ENCODE measurements at places on chromosomes 5 and 9.

GRCh38 chr5:32984851-32985610, 273.9 kb downstream of the NPR3 start:
- no peak for DNase-seq

DNA sequence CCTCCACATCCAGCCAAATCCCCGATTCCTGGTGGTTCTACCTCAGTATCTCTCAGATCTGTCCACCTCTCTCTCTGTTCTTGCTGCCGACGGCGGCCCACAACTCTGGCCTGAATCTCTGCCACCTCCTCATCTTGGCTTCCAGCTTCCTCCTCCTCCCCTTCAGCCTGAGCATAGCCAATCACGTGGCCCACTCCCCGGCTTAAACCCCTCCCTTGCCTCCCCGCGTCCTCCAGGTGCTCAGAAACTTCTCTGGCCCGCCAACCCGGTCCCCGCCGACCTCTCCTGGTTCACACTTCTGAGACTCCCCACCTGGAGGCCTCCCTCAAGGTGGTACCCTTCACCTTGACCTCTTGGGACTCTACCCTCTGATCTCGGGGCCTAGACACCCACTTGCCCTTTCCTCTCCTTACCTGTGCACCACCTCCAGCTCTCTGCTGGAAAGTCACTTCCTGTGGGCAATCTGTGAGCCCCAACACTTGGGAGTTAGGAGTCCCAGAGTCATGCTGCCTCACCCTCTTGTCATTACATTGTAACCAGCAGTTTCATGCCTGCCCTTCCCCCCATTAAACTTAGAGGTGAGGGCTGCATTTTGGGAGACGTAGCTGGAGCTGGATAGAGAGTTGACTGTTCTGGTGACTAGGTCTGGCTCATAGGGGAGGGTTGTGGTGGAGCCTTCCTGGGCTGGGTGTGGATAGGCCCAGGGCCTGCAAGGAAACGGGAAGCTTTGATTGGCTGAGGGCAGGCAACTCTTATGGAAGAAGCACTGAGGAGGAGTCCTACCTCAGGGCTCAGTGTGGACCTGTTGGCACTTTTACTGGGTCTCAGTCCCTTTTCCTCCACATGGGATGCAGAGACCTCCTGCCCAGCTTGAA, 4.5 kb upstream of the SET start:
- no peak for DNase-seq

DNA sequence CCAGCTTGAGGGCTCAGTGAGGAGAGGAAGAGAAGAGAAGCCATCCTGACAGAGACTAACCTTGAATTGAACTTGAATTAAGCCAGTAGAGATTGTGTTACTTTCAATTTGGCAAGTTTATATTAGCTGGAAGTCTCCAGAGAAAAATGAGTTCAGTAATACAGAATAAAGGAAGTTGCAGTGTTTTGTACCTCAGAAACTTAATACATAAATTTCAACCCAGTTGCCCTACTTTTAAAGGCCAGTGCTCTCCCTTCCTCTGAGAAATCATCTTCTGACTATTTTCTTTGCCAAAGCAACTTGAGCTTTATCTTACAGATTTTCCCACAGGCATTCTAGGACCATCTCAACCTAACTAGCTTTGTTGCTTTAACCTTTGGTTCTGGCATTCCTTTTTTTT, 231.0 kb upstream of the GAS1 start:
- DNase-seq: no peak

DNA sequence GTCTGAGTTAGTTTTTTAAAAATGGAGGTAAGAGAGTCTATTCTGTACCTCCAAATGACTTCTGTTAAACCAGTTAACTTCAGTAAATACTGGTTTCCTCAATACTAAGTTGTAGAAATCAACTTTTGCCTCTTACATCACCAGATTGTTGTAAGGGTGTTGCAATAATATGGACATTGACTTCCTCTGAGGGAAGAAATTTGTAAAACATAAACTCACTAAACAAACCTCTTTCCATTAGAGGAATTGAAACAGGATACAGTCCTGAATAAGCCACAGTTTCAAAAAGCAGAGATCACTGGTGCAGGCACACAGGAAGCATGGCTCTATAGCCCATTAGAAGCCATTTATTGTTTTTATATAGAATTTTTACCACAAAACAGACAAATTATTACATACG, 32.7 kb upstream of the SLCO6A1 start:
- DNase-seq: no peak

DNA sequence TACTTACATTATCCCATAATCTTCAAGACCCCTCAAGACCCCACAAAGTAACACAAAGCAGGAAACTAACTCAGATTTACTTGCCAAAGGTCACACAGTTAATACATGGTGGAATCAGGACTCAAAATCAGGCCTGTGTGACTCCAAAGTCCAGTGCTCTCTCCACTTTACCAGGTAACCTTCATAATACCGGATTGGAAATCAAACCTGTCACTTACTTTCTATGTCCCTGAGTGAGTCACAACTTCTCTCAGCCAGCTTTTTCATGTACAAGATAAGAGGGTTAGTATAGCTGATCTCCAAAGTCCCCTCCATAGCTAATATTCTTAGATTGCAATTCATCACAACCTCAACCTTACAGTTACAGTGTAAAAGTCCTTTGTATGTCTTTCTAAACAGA, 17.1 kb downstream of the STRBP start:
- DNase-seq: no peak

- no peak for DNase-seq
Measured at GRCh38 chr9:16180546-16180945, 627.7 kb downstream of the CCDC171 start.

DNA sequence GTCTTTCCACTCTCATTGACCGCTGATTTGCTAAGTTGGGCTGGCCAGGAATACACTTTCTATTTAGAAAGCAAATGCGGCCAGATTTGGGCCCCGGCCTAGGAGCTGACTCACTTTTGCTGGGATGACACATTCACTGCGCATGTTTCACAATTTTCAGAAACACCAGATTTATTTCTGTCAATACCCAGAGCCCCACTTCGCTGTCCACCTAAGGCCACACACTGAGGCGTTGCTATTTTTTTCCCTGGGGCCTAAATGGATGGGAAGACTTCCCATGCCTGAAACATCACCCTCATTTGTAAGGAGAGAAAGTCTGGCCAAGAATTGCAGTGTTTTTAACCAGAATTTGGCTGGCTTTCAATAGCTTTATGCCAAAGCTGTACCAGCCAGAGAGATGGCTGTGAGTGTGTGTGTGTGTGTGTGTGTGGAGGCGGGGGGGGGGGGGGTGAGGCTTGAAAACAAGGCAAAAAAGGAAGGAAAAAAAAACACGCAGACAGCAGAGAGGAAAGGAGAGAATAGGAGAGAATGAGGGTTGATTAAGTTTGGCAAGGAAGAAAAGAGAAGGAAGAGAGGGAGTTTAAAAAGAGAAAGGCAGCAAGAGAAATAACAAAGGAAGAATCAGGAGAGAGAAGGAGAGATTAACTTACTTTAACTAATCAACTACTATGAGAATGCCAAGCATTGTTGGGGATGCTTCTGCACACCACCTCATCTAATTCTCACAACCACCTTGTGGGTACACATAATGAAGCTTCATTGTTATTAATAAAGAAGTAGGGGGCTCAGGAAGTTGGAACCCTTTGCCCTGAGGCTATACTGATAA, 261.4 kb upstream of the KLF4 start:
- no peak for DNase-seq

GRCh38 chr9:136784249-136784996, 6.7 kb upstream of the TMEM141 start:
- no peak for DNase-seq

- no peak for DNase-seq
Measured at GRCh38 chr5:67301285-67301903, 104.8 kb upstream of the CD180 start.

- no peak for DNase-seq
Measured at GRCh38 chr5:9455826-9456434, 89.9 kb downstream of the SEMA5A start.

GRCh38 chr9:109002141-109002540, 11.2 kb downstream of the CTNNAL1 start:
- no peak for DNase-seq

GRCh38 chr5:143119291-143119769, 284.2 kb downstream of the NR3C1 start:
- no peak for DNase-seq

GRCh38 chr9:123250504-123250903, 17.9 kb downstream of the STRBP start:
- DNase-seq: no peak

GRCh38 chr5:88824141-88824540, 58.8 kb downstream of the MEF2C start:
- DNase-seq: no peak

DNA sequence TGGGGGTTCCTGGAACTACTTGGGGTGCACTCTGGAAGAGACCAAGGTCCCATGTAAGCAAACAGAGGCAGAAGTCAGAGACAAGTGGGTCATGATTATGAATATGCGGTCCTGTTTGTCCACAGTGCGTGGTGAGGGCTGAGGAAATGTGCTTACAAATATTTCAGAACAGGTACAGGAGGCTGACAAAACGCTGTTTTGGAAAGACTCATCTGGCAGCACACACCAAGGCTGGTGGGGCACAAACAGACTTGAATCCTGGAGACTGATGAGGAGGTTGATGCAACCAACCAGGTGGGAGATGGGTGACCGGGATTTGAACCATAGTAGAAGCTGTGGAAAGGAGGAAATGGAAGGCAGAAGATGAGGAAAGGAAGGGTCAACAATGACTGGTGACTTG, 83.8 kb downstream of the ADRB2 start:
- no peak for DNase-seq

DNA sequence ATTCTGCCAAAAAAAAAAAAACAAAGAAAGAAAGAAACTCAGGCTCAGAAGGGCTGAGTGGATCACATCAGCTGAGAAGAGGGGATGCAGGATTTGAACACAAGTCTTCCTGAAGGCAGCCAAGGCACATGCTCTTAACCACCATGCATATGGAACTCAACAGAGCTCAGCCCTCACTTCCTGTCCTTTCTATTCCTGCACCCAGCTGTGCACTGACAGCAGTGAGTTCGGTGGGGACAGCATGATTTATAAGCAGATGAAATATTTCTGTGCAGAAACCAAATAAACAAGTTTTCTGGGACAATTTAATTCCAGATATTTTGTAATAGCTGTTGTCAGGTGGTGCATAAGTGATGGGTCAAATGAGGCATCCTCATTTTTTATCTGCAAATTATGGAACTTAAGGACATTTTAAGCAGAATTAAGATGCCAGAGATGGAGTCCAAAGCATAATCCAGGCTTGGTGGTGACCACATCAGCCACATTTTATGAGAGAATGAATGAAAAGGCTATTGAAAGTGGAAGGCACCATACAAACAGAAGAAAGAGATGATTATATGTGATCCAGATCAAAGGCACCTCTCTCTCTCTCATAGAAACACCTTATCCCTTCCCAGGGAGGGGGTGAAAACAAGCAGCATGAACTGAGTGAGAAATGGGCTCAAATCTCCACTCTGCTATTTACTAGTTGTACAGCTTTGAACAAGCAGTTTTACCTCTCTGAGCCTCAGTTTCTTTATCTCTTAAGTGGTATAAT, 303.6 kb upstream of the MSX2 start:
- no peak for DNase-seq

- no peak for DNase-seq
Measured at GRCh38 chr9:27933210-27934025, 360.1 kb upstream of the C9orf72 start.

DNA sequence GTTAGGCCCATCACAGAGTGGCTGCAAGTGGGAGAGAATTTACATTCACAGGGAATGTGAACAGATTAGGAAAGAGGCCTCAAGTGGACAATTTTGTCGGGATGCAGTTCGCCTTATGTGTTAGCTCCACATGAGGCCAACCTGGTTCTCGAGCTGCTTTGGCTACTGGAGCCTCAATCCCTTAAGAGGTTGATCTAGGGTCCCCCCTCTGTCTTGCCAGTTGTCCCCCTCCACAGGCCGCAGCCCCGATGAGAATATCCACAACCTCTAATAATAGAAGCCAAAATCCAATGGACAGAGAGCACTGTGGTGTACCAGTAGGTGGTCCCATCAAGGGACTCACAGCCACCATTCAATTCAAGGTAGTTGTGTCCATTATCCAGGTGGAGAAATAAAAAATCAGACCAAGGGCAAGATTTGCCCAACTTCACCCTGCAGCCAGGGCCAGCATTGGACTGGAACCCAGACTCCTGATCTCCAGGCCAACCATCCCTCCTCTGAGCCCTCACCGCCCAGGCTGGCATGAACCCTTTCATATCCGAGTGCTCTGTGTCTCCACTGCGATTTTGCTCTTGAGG, 1.7 kb upstream of the COL15A1 start:
- DNase-seq: no peak

DNA sequence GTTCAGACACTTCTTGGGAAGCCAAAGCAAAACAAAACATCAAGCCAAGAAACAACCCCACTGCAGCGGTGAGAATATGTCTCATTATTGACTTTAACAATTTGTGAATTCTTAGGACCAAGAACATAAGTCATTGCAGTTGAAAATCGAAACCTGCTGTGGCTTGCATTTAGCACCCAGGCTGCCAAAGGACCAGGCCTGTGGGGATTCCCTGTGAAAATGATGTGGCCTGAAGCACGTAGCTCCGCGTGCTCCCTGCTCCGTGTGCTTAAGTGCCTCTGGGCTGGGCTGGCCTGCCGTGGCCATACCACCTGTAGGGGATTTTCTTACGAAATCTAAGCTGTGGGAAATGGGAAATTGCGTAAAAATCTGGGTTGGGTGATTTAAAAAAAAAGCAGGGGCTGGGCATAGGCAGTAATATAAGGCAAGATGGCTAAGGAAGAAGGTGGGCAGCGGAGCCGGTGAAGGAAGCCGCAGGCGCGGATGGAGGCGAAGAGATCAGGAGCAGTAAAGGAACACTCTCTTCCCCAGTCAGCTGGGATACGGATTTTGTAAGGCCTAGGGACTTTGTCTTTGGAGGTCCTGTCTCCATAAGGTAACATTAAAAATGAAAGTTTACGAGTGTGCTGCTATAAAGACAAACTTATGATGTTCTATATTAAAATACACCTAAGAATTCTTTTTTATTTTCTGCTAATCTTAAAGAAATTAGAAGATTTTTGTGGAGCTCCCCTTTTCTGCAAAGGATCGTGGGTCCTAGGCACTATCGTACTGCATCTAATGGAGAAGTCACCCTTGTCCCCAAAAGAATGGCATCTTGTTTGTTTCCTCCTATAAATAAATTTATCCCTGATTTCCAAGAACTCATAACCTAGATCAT, 189.6 kb upstream of the SEMA6A start:
- no peak for DNase-seq

- no peak for DNase-seq
Measured at GRCh38 chr9:134193912-134194535, 29.7 kb upstream of the RNU6ATAC start.

- DNase-seq: no peak
Measured at GRCh38 chr9:2496934-2497333, 124.7 kb upstream of the VLDLR start.

Data from stimulated activated CD8-positive, alpha-beta memory T cell treated with anti-CD3 and anti-CD28 coated beads, Interleukin-4, amount 100 ng/mL, for 1 hour (primary cell).